ENCODE measurements at places on chromosomes 3 and 15. TPM values are rescaled to one million over a fixed set of nuclear protein-coding genes. Genes with fewer than 3 reads are reported as not detected.

- no peaks in the 10 kb centered on the region for H3K36me3 ChIP-seq
- H3K27me3 ChIP-seq = no peaks in the 10 kb centered on the region
- no peak for DNase-seq
- H3K4me3 ChIP-seq = no peak overlapping the region
- H3K4me1 ChIP-seq = peaks cover 40% of the 10 kb centered on the region
- peak overlapping the region; percentile 75 for H3K27ac ChIP-seq
These were observed 135.5 kb upstream of the RBMS3 start for GRCh38 chr3:29145360-29145759.

FOXB1 gene
- total RNA-seq = not detected

AGBL1 gene
- not detected for total RNA-seq

FEZF2 gene
- not detected for total RNA-seq

DNA sequence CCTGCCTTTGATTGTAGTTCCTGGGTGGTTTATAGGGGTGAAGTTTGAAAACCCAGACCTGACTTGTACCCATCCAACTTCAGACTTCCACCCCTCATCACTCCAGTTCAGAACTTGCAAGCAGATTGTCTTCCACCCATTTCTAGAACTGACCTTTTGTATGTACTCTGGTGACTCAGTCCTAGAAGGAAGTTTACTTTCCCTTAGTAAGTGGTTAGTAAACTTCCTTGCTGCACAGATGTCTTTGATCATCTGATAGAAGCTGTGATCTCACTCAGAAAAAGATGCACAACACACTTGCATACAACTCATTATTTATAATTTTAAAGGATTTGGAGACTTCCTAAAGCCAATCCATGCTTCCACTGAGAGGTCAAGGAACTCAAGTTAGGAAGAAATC is 368.0 kb downstream of the MFSD1 start:
- no peaks in the 10 kb centered on the region for H3K36me3 ChIP-seq
- DNase-seq = no peak
- H3K4me3 ChIP-seq = no peak overlapping the region
- no peak overlapping the region for H3K27ac ChIP-seq
- no peaks in the 10 kb centered on the region for H3K4me1 ChIP-seq

DNA sequence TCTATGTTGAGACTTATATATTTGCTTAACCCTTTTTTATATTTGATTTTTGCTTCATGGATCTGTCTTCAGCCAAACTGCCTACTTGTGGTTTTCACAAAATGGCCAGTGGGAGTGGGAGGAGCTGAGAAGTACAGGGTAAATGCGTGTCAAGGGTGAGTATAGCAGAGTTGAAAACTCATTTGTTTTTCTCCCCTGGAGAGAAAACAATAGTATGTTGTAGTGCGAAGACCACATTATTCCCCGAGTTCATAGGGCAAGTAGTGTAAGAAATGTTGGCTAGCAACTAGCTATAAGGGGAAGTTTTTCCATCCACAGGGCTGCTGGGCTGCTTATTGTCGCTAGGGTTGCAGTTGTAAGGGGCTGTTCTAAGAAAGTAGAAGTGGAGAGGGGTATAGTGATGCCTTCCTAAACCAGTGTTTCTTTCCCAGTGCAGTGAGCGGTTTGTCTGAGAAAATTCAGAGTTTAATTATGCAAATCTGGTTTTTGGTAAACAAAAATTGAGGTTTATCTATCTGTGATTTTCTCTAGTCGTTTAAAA is 153.8 kb upstream of the AZI2 start:
- H3K27ac ChIP-seq = no peak overlapping the region
- H3K36me3 ChIP-seq = no peaks in the 10 kb centered on the region
- H3K4me3 ChIP-seq = no peak overlapping the region

TBCCD1 gene
- total RNA-seq = 12.4 TPM

Data from mesothelial cell of epicardium (in vitro differentiated cells).